Ovary (tissue), 10 donors: ENCODE measurements at places on chromosomes 7 and 10.

- no peak for DNase-seq
These were observed 203.4 kb upstream of the AGR3 start for GRCh38 chr7:17085186-17085585.

DNA sequence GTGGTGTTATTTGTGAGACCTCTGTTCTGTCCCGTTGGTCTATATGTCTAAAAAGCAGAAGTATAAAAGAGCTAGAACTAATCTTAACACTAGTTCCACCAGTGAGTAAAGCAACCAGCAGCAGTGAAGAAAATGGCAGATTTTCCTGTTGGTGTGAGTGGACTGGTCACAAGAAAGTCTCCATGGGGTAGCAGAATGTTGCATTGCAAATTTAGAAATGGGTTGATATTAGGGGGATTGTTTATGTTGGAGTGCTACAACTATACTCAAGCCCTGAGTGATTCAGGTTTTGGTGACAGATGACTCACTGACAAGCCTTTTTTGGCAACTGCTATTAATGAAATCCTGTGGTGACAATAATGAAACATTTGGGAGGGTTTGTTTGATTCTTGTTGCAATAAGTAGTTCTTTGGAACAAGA lies 5.6 kb downstream of the AVL9 start:
- DNase-seq: no peak

- no peak for DNase-seq
These were observed 3.6 kb downstream of the ZSCAN21 start for GRCh38 chr7:100053215-100053614.

- peak; percentile 26 for DNase-seq
These were observed 27.7 kb downstream of the ZNF775 start for GRCh38 chr7:150406567-150407421.

GRCh38 chr7:101186844-101187428 lies 6.8 kb upstream of the NAT16 start:
- no peak for DNase-seq

DNA sequence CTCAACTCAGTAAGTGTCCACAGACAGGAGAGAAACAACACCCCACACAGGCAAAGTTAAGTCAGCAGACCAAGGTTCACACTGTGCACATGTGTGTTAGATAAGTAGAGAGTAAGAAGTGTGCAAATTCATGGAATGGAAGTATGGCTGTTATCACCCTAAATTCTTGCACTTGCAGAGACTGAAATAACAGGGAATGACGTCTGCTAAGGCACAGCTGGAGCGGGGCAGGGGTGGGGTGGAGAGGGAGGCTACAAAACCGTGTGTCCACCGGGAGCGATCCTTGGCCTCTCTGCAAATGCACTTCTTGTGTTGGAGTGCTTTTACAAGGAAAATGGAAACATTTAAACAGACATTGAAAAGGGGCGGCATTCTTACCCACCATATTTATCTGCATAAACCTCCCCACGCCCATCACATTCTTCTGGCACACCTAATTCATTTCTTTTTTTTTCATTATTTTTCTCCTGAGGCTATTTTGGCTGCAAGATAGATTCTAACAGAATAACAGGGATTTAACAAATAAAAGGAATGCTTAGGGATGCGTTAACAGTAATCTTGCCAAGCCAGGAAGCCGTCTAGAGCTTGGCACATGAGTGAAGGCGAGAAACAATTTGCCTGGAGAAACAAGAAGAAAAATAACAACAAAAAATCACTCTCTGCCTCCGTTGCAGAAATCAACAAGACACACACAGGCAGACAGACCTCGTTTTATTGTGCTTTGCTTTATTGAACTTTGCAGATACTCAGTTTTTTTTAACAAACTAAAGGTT lies 30.1 kb downstream of the TNS3 start:
- DNase-seq: peak; percentile 73

- DNase-seq: no peak
These were observed 22.0 kb downstream of the SORCS3 start for GRCh38 chr10:104663076-104663475.

- no peak for DNase-seq
These were observed 165.9 kb downstream of the ABCA13 start for GRCh38 chr7:48337012-48337621.

- DNase-seq: no peak
These were observed 143.2 kb downstream of the SH3PXD2A start for GRCh38 chr10:103712146-103712545.

DNA sequence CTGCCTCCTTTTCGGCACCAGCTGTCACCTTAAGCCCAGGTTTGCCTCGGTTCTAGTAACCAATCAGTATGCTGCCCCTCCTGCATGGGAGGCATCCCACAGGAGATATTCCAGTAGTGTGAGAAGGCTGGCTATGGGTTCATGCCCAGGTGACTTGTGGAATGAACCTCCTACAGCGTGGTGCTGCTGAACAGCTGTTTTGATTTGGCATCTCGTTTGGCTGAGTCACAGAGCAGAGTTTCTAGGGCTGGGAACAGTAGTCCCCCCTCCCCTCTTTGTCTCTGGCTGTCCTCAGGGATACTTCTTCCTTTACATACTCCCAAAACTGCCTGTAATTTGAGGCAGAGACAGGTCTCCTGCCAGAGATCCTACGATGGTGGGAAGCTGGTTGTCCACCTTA lies 16.1 kb downstream of the R3HCC1L start:
- DNase-seq: no peak

DNA sequence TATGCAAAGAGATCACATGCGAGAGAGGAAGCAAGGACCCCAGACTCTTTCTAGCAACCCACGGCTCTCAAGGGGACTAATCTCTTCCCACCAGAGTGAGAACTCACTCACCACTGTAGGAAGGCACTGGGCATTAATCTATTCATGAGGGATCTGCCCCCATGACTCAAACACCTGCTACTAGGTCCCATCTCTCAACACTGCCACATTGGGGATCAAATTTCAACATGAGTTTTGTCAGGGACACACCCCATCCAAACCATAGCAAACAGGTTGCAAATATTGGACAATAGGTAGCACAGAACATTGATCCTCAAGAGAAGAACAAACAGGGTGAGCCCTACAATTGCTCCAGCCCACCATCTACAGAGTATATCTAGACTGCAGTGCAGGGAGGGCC lies 740.6 kb downstream of the LRMDA start:
- no peak for DNase-seq

DNA sequence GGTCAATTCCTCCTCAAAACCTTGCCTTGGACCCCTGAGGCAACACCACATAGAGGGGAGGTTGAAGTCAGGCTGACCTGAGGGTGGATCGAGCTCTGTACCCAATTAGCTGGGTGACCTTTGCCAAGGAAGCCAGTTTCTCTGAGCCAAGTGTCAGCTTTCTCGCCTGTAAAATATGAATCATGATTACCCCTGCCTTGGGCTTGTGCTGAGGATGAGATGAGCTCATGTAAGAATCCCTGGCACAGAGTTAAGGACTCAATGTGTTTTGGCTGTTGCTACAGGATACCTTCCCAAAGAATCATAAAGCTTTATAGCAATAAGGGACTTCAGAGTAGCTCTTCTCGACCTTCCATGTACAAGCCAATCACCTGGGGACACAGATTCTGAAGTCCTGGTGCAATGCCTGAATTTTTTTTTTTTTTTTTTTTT lies 43.5 kb upstream of the CACUL1 start:
- no peak for DNase-seq

DNA sequence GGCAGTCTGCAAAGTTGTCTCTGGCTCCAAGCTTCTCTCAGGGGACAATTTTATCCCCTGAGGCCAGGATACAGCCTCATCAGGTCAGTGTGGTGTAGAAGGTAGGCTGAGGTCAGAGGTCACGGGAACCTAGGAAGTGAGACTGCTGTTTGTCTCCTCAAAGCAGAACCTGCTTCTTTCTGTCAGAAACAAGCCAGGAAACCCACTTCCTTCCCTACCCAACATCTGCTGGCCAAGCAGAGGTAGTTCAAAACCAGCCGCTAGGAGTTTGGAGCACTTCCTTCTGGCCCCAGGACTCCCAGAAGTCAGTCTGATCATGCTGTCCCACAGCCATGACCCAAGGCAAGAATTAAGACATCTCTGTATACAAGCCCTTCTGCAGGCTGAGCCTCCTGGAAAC lies 12.2 kb downstream of the CLRN3 start:
- DNase-seq: no peak

GRCh38 chr7:80644054-80644453 lies 5.6 kb downstream of the CD36 start:
- no peak for DNase-seq

DNA sequence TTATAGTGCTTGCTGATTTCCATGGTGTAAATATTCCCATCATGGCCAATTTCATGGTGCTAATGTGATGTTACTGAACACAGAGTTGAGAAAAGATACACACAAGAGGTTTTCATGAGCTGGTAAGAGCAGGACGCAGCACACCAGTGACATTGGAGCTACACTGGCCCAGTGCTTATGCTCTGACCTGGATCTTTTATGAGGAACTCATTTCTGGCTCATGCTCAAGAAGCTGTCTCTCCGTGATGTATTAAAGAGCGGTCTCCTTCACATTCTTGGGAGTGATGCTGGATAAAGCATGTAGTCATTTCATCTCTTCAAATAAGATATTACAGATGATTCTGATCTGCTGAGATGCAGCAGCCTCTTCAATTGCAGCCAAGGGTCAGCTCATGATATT lies 785.2 kb downstream of the GRID1 start:
- DNase-seq: no peak

- DNase-seq: no peak
These were observed 36.8 kb downstream of the CADPS2 start for GRCh38 chr7:122849322-122849956.

DNA sequence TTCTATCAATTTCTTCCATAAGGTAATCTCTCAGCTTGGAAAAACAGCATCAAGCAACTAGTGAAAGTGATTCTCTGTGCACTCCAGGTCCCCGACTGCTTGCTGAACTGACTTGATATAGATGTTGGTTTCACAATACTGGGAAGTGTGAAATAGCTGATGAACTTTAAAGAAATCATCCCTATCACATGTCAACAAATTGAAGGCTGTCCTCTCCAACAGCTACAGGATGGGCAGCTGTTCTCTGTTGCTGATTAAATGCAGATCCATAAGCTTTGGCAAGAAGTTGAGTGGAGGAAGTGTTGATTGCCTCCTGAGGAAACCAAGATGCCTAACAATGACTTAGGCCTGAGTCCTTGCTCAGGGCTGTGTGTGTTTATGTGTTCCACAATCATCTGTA lies 130.4 kb upstream of the GDF10 start:
- no peak for DNase-seq

GRCh38 chr10:79910344-79910743 lies 38.6 kb downstream of the SFTPD start:
- no peak for DNase-seq

DNA sequence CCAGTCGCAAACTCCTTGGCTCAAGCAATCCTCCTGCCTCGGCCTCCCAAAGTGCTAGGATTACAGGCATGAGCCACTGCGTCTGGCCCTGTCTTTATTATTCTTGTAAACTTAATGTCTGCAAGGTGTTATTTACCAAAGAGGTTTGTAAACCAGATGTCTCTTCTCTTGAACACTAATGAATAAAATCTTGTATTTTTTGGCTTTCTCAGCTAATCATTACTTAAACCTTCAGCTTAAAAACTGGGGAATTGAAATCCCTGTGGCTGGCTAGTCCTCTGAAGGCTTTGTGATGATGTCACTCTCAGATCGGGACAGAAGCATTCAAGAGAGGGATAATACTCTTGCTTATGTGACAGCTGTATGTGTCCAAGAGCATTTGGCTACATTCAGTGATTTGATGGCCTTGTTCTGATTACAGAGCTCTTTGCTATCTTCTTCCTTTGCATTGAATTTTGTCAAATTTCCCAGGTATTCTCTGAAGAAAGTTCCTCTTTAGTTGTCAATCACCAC lies 130.3 kb downstream of the BICC1 start:
- DNase-seq: no peak

GRCh38 chr10:35898716-35899440 lies 256.8 kb upstream of the FZD8 start:
- DNase-seq: no peak

DNA sequence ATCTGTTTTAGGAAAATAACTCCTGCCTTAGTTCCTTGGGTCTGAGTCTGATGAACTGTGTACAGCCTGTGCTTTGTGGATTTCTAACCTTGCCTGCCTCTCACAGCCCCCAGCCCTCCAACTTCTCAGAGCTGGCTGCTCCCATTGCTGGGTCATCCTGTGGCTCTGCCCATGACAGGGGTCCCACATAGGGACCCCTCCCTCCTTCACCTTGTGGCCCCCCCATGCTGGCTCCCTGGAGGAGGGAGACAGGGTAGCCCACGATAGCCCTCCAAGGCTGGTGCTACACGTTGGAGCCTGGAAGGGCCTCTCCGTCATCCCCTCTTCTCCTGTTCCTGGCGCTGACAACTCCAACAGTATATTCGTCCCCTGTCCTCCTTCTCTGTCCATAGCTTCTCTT lies 2.8 kb upstream of the DENND2A start:
- DNase-seq: no peak

GRCh38 chr10:108850138-108850854 lies 1073.0 kb downstream of the XPNPEP1 start:
- no peak for DNase-seq

DNA sequence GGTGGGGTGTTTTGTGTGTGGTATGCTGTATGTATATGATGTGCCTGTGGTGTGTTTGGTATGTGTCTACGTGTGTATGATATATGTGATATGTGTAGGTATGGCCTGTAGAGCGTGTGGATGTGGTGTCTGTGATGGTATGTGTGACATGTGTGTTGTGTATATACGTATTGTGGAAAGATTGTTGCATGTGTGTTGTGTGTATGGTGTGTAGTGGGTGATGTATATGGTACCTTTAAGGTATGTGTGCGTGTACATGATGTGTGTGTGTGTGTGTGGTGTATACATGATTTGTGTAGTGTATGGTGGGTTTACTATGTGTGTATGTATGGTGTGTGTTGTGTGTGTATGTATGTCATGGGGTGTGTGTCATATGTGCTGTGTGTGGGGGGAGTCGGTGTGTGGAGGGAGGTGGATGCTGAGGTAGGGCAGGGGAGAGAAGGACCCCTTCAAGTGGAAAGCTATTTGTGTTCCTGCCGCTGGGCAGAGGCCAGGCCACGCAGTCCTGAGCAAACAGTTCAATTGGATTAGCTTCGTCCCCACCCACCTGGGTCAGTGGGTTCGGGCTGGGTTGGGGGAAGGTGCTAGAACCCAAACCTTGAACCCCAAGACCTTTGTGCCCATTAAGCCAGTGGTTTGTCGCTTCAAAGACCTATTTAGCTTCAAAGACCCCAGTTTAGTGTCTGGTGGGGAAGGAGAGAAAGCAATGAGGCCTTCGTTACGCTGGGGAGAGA lies 1.9 kb upstream of the TRPV6 start:
- no peak for DNase-seq

DNA sequence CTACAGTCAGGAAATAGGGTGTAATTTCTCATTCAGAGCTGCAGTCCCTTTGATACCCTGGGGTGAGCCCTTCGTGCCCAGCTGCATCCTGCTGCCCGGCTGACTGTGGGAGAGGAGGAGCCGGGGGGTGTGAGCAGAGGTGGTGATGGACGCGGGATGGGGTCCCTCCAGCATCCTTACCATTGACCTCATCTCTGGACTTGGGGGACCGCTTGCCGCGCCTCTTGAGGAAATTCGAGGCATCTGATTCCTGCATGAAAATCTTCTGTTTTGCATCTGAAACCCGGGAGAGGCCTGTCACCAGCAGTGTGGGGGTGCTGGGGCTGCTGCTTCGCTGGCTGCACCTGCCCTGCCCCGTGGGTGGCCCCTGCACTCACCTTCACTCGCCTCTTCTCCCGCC lies 816 bp downstream of the UCMA start:
- DNase-seq: no peak

GRCh38 chr10:114048472-114048871 lies 4.8 kb downstream of the ADRB1 start:
- DNase-seq: no peak

- no peak for DNase-seq
These were observed 4.1 kb upstream of the LIPN start for GRCh38 chr10:88755753-88756152.

GRCh38 chr7:100745184-100745583 lies 11.8 kb downstream of the ZAN start:
- DNase-seq: peak; percentile 37
